ENCODE measurements at places on chromosomes 13 and 19.

- no peak for DNase-seq
Observed at GRCh38 chr19:608155-609003, 18.7 kb downstream of the HCN2 start.

- no peak for DNase-seq
Observed at GRCh38 chr19:6509118-6509971, 7.2 kb upstream of the TUBB4A start.

DNA sequence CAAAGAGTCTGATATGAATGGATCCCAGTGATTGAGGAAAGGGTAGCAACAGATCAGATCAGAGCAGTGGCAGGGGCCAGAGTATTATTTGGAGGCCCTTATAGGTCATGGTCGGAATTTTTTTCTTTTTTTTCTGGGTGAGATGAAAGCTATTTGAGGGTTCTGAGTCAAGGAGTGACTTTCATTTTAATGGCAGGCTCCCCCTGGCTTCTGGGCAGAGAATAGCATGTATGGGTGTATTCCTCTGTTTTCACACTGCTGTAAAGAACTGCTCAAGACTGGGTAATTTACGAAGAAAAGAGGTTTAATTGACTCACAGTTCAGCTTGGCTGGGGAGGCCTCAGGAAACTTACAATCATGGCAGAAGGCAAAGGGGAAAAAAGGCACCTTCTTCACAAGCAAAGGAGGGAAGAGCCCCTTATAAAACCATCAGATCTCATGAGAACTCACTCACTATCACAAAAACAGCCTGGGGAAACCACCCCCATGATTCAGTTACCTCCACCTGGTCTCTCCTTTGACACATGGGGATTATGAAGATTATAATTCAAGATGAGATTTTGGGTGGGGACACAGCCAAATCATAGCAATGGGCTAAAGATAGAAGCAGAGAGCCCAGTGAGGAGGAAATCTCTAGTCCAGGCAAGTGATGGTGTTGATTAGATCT, 3.0 kb upstream of the SLC6A16 start:
- no peak for DNase-seq

DNA sequence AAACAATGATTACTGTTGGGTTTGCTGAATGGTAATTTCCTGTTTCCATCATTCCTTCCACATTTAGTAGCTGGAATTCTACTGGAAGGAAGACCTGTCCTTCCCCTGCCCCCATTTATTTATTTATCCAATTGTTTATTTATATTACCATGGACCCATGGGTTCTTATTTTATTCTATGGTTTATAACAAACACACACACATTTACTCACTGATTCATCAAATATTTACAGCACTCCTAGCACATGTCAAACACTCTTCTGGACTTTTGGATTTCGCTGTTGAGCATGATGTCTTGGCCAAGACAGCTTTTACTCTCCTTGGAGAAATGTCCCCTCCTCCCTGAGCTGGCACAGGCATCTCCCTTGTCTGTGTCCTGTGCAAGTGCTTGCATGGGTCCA, 227.8 kb upstream of the MAB21L1 start:
- no peak for DNase-seq

DNA sequence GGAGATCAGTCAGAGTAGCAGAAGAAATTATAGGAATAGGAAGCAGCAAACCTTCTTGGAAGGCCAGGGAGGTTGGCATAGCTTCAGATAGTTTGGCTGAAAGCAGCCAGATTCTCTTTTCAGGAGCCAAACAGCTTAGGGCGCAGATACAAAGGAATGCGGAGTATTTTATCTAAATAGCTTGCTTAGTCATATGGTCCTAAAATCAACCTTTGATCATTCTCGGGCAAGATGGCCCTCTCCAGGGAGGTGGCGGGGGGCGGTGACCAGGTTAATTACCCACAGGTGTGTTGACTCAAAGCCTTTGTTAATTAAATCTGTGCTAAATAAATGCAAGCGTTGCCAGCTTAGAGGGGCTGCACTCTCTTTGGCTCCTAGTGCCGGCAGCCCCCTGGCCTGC, 12.5 kb upstream of the NCR1 start:
- no peak for DNase-seq

GRCh38 chr13:49110913-49111170, 109.3 kb upstream of the MLNR start:
- no peak for DNase-seq

DNA sequence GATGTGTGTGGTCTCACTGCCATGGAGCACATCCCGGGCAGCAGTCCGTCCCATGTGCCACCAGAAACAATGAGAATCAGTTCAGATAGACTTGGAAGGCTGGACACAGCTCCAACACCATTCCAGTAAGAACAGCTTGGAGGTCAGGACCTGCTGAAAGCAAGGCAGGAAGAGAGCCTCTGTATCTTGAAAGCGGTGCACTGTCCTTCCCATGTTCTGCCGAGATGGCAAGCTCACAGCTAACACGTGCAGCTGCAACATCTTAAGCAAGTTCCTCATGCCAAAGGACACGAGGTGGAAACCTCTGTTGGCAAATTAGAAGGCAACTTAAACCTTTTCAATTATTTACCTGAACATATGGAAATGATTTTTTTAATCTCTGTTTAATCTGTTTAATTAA, 175.4 kb downstream of the DLEU7 start:
- no peak for DNase-seq

DNA sequence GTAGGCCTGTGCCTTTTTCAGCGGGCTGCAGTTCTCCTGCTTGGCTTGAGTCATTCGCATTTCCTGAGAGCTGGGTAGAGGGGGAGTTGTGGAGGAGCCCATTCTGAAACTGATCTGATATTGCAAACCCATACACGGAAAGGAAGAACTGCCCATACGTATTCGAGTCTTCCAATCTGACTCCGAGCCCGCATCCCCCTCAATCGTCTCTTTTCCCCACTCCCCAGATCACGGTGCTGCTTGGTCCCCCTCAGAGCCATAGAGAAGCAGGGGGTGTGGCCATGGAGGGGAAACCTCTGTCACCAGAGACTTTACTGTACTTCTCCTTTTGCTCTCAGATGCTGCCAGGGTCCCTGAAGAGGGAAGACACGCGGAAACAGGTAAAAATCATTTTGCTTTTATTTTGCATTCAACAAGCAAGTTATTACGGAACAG, at the start of gene CD22:
TSS of gene CD22 (plus strand) at position 337 of the 435 bp plus-strand sequence. CDS start 2,854 bp downstream, outside the sequence.
- no peak for DNase-seq

GRCh38 chr19:46513461-46514236, 18.0 kb upstream of the PNMA8B start:
- peak; percentile 17 for DNase-seq

- DNase-seq: peak; percentile 45
Observed at GRCh38 chr19:43765109-43765876, 10.5 kb upstream of the SMG9 start.

- DNase-seq: no peak
Observed at GRCh38 chr13:75873494-75873893, 237.4 kb downstream of the LMO7 start.

GRCh38 chr19:31260171-31260933, 88.9 kb downstream of the TSHZ3 start:
- DNase-seq: no peak

- DNase-seq: no peak
Observed at GRCh38 chr13:83692800-83693199, 189.5 kb downstream of the SLITRK1 start.

DNA sequence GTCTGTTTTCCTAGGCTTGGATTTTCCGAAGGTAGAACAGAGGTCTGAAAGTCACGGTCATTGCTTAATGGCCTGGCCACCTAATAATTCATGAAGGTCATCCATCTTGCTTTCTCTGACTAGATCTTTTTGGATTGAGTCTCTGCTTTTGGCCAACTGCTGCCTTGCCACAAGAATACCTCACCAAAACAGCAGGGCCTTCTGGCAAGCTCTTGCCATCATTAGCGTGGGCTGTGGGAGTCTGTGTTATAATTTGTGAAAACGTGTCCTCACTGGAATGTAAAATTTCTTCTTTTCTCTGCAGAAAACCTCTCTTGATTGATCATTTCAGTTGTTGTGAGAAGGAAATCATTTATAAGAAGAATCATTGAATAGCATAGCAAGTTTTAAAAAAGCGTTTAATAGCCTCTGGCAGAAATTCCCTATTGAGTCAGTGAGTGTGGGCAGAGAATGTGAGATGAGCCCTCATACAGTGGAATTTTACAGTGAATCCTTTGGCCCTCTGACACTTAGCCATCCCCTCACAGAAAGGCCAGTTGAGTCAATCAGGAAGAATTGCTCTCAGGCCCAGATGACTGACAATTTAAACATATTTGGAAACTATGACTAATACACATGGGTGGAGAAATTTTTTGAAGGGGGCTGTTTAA, 43.2 kb upstream of the ERICH6B start:
- no peak for DNase-seq

DNA sequence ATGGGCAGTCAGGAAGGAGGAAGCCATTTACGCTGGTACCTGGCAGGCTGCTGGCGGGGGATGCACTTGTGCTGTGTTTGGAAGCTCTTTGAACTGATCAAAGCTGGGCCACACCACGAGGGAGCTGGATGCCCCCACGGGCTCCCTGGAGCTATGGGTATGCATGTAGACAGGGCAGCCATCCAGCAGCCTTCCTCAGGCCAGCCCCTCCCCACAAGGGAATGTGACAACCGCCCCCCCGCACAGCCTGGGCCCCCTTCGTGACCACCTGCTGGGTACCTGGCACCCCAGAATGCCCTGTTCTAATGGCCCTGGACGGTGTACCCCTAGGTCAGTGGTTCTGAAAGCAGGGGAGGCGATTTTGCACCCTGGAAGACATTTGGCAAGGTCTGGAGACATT, 42.5 kb upstream of the C19orf12 start:
- no peak for DNase-seq

DNA sequence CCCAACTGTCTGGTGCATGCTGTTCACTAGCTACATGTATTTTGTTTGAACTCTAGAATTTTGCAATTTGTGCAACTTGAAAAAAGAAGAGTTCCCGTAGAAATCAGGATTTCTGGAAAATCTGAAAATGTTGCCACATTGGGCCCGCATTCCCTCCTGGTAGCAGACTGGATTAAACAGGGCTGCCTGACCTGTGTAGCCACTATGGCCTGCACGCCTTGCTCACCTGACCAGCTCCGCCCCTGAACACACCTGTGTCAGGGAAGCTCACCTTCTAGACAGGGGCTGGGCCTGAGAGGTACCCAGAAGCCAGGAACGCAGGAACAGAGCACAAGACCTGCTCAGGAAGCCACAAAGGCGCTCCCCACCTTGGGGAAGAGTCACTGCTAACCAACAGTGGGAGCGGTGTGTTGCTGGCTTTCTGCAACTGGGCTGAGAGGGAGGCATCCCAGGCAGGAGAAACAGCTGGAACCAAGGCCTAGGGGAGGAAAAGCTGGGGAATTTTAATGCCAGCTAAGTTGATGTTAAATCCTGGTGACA, 106.5 kb downstream of the UQCRFS1 start:
- no peak for DNase-seq

GRCh38 chr13:50417597-50417996, 402.4 kb downstream of the KCNRG start:
- no peak for DNase-seq

DNA sequence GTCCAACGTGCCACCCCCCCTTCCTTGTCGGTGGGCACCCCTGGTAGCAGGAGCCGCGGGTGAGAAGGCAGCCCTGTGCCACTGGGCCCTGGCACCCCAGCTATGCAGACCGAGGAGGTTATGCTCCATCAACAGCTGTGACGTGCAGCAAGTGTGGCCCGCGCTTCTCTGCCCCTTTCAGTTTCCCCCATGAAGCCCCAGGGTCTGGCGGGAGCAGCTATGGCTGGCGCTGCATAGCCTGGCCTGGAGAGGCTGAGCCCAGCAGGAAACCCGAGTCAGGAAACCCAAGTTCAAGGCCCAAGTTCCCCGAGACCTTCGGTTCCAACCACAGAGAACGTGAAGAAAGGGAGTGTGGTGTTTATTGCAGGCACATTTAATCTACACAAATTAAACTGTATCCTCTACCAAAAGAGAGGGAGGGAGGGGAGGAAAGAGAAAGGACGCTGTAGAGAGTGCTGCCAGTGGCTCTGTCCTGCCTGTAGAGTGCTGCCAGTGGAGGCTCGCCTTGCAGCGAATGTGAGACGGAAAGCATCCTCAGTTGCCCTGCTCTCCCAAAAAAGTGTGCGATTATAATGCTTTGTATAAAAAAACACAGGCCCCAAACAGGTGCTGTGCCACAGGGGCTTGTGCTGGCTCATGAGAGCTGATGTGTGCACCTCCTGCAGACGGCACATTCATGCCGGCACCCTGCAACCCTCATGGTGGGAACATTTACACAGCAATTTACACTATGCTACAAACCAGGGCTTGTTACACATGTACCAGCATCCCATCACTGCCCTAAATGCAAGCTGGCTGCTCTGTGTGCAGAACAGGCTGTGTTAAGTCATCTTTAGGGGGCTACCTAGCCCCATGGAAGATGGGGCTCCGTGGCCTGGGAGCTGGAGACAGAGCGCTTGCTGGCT, 16.3 kb downstream of the POP4 start:
- no peak for DNase-seq

- no peak for DNase-seq
Observed at GRCh38 chr13:76522083-76522755, 364.0 kb downstream of the KCTD12 start.

- no peak for DNase-seq
Observed at GRCh38 chr13:32468502-32469142, 40.7 kb upstream of the N4BP2L1 start.

DNA sequence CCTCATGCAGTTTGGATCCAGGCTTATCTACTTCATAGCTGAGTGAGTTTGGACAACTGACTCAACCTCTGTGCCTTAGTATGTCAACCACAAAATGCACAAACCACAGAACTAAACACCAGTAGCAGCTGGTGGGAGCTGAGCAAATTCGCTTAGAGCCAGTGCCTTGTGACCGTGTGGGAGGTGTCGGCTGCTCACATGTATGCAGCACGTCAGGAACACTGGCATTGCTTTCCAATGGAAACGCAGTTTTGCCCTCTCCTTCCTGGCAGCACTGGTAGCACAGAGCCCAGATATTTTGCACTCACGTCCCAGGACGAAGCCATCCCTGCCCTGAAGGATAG, 8.3 kb upstream of the NTN5 start:
- DNase-seq: no peak

GRCh38 chr13:70814684-70815083, 706.4 kb upstream of the KLHL1 start:
- DNase-seq: no peak

DNA sequence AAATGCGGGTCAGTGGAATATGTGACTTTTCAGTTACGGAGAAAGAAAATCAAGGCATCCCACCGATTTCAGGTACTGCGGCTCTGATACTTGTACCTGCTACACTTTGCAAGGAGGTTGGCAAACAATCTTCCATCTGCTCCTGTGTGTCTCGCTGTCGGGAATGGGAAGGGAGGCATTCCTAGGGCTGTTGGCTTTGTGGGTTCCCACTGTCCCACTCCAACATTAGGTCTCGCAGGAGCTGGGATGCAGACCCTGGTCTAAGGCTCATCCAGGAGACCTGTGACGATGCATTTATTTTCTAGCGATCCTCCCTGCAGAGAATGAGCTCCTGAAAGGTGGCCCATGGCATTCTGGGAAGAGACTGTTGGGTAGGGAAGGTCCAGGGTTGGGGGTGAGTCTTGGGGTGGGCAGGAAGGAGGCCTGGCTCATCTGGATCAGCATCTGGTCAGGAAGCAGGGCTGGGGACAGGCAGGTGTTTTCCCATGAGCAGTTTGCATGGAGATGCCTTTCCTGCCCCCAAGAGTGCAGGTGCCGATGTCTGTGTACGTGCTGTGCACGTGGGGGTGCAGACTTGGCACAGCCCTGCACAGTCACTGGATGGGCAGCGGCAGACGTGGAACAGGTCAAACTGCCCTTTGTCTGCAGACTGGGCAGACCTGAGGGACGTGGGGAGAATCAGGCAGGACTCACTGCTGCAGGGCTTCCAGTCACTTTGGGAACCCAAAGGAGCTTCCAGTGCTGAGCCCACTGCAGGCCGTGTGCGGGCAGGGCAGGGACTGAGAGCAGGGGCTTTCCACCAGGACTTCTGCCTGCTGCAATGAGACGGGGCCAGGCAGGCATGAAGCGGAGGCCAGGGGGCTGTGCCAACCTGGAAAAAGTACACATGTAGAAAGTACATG, 152.4 kb downstream of the TEX29 start:
- no peak for DNase-seq
